ENCODE measurements at places on chromosomes 5 and 9. TPM values are rescaled to one million over a fixed set of nuclear protein-coding genes. Genes with fewer than 3 reads are reported as not detected.

GRCh38 chr5:13601112-13601511, 343.4 kb downstream of the DNAH5 start:
- DNase-seq, result no peak

PDE6A gene
- 0.14 TPM for polyA plus RNA-seq

IFNA21 gene
- not detected for polyA plus RNA-seq

DNA sequence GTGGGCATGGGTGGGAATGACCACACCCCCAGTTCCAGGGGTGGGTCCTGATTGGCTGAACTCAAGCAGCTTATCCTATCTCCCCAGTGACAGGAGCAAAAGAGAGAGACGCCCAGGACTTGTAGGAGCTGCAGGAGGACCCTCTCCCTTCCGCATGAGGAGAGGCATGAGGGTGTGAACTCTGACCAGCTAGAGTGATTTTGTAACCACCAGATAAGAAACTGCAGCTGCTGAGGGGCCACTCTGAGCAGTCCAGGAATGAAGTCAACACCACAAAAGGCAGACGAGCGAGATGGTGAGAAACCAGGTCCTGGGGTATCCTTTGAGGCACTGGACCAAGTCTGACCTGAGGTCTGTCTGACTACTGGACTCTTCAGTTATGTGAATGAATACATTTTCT, 521.9 kb downstream of the BNC2 start:
- DNase-seq, result no peak

GRCh38 chr9:87071473-87071872, 124.2 kb upstream of the GAS1 start:
- no peak for DNase-seq

GRCh38 chr5:1552521-1553255, 28.9 kb upstream of the LPCAT1 start:
- no peak for DNase-seq

PCDHB7 gene
- polyA plus RNA-seq, result 5.5 TPM

LCN2 gene
- polyA plus RNA-seq, result 0.79 TPM

HTR4 gene
- 0.08 TPM for polyA plus RNA-seq

PAX5 gene
- 0.21 TPM for polyA plus RNA-seq

GRCh38 chr9:14511452-14511851, 181.8 kb downstream of the ZDHHC21 start:
- DNase-seq, result no peak

GRCh38 chr5:150298701-150299451, 3.8 kb downstream of the ARSI start:
- no peak for DNase-seq

- no peak for DNase-seq
These were observed 40.9 kb upstream of the BNIP1 start for GRCh38 chr5:173103411-173103810.

GRCh38 chr5:40480392-40480791, 199.3 kb upstream of the PTGER4 start:
- DNase-seq, result no peak

SH3RF2 gene
- 3.8 TPM for polyA plus RNA-seq

DNA sequence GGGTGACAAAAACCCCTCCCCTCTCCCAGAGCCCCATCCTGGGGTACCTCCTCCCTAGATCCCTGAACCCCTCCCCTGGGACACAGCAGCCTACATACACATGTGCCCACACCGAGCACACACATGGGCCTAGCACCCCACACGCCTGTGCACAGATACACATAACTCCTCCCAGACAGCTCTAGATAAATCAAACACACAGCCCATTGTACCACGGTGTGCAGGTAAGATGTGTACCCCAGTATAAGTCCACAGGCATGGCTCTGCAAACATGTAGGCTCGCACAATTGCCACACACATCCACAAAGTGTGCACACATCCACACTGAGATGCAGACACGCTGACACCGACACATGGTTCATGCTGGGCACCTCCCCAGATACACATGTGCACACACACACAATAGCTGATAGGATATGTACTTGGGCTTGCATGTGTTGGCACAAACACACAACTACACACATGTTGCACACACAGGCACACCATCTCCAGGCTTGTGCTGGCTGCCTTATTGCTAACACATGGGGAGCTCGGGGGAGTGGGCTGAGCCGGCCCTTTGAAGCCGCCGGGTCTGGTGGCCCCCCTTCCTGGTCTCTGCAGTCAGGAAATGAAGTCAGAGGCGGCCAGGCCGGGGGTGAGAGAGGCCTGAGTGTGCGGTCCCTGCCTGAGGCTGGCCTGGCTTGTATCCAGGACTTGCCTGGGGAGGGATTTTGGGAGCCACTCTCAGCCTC, 30.2 kb downstream of the GOLGA2 start:
- peak; percentile 51 for DNase-seq

GRCh38 chr9:128393145-128393775, 22.1 kb downstream of the URM1 start:
- DNase-seq, result no peak

DNA sequence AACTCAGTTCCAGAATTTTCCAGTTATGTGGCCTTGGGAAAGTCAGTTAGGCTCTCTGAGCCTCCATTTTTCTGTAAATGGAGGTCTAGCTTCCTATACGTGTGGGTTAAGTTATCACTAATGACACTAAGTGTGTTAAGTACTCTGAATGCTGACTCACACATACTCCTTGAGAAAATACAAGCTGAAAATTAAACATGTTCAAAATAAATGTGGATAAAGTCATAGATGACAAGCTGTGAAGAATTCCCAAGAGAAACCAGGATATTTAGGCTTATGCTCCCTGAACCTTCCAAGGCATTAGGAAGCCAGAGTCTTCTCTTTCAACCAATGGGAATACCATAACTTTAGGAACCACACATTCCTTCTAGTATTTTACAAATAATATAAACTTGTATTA, 58.1 kb downstream of the ABCA1 start:
- DNase-seq, result no peak

Measured in right renal cortex interstitium (tissue), 3 donors.